T-helper 22 cell (primary cell): ENCODE measurements at places on chromosomes 2 and 18.

- no peak for DNase-seq
These were observed 2.9 kb downstream of the TBR1 start for GRCh38 chr2:161418715-161419637.

DNA sequence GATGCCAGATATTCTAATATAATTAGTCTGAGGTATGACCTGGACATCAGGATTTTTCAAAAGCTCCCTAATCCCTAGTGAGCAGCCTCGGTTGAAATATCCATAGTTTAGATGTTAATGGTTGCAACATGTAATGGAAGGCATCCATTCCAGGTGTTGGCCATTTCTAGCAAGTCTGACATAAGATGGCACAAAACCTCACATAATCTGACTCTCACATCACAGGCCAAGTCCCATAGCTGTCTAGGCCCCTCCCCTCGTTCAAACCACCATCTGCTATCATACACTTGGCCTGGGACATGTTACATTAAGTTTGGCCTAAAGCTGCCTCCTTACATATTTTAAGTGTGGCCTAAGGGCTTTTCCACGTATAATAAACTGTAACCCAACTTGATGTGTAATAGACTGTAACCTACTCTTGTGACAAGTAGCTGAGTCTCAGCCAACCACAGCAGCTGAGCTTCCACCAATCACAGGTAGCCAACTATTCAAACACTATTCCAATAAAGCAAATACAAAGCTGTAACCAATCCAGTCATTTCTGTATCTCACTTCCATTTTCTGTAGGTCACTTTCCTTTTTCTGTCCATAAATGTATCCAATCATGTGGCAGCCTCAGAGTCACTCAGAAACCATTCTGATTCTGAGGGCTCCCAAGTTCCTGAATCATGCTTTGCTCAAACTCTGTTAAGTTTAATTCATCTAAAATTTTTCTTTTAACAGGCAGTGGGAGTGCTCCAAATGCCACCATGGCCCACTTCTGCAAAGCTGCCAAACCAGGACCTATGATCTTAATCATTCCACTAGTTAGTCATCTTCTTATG, 59.4 kb downstream of the ADD2 start:
- DNase-seq = no peak

GRCh38 chr2:23588508-23589201, 203.7 kb downstream of the KLHL29 start:
- no peak for DNase-seq

DNA sequence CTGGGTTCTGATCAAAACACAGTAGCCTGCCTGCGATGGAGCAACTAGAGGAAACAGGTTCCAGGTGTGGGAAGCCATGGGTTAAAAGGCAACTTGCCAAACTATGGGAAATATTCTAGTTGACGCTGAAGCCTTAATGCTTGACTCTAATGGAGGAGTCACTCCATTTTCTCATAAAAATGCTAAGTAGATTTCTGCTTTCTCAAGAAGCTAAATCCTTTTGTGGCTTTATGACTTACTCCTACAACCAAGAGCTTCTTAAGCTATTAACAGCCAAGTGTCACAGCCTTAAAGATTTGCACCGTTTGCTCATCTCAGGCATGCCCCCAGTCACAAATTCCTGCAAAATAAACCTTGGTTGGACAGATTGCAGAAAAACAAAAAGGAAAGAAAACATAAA, 25.2 kb downstream of the ANKRD44 start:
- DNase-seq = no peak

GRCh38 chr2:230447036-230447435, 31.0 kb downstream of the SP100 start:
- no peak for DNase-seq

GRCh38 chr2:41934329-41934958, 113.4 kb upstream of the PKDCC start:
- DNase-seq = no peak
